ENCODE measurements at places on chromosomes 2 and 18. TPM values are rescaled to one million over a fixed set of nuclear protein-coding genes. Genes with fewer than 3 reads are reported as not detected.
A peak's percentile ranks its signal among the peaks of the same experiment; 100 is the strongest.

GRCh38 chr2:131425231-131425941 lies 50.5 kb upstream of the TUBA3D start:
- DNase-seq: no peak

GRCh38 chr2:170823088-170823897 lies 6.6 kb downstream of the GAD1 start:
- DNase-seq: no peak

GRCh38 chr2:189287982-189288521 lies 108.5 kb upstream of the COL5A2 start:
- DNase-seq: peak; percentile 22

- no peak for DNase-seq
Measured at GRCh38 chr2:8697190-8697589, 15.3 kb downstream of the ID2 start.

DNA sequence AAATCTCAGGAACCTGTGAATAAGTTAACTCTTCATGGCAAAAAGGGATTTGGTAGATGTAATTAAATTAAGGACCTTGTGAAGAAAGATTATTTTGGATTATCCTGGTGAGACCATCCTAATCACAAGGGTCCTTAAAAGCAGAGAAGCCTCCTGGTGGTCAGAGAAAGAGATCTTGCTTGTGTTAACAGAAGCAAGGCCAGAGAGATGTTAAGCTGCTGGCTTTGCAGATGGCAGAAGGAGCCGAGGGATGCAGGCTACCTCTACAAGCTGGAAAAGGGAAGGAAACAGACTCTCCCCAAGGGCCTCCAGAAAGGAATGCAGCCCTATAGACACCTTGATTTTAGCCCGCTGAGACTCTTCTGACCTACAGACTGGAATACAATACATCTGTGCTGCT lies 197.0 kb downstream of the STK39 start:
- no peak for DNase-seq

Gene RIT2
- total RNA-seq: not detected
